Tibial nerve (tissue), 4 donors: ENCODE measurements at places on chromosomes 3 and 15. TPM values are rescaled to one million over a fixed set of nuclear protein-coding genes. Genes with fewer than 3 reads are reported as not detected.

The IQCF2 gene
- total RNA-seq = not detected

The SLC35A5 gene
- 19.0 TPM for total RNA-seq

The CGNL1 gene
- total RNA-seq = 26.6 TPM

The PIGB gene
- 4.0 TPM for total RNA-seq

The TBL1XR1 gene
- total RNA-seq = 63.8 TPM
